NCI-H1105 treated with DMSO at 0.1 percent for 48 hours (cell line): ENCODE measurements at places on chromosomes 16 and 17.
A peak's percentile ranks its signal among the peaks of the same experiment; 100 is the strongest.

- no peak for DNase-seq
Observed at GRCh38 chr17:57011491-57012015, 33.6 kb downstream of the SCPEP1 start.

- no peak for DNase-seq
Observed at GRCh38 chr16:89132194-89133005, 38.7 kb downstream of the ACSF3 start.

- DNase-seq: peak; percentile 41
Observed at GRCh38 chr17:82212331-82213250, at the start of gene CCDC57. TSS of gene CCDC57 (minus strand) at chr17:82212842. CDS start at chr17:82201944, 10,898 bp downstream.

DNA sequence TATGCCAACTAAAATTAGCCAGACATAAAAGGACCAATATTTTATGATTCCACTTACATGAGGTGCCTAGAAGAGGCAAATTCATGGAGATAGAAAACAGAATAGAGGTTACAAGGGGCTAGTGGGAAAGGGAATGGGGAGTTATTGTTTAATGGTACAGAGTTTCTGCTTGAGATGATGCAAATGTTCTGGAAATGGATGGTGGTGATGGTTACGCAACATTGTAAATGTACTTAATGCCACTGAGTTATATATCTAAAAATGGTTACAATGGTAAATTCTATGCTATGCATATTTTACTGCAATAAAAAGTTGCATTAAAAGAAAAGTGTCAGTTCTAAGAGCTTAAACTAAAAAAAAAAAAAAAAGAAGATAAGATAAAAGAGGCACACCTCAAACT, 17.9 kb downstream of the MT1X start:
- no peak for DNase-seq

GRCh38 chr17:30970831-30971567, at the start of gene RNF135:
TSS of gene RNF135 (plus strand) at chr17:30971039. CDS start at chr17:30971074, 35 bp downstream.
- no peak for DNase-seq

DNA sequence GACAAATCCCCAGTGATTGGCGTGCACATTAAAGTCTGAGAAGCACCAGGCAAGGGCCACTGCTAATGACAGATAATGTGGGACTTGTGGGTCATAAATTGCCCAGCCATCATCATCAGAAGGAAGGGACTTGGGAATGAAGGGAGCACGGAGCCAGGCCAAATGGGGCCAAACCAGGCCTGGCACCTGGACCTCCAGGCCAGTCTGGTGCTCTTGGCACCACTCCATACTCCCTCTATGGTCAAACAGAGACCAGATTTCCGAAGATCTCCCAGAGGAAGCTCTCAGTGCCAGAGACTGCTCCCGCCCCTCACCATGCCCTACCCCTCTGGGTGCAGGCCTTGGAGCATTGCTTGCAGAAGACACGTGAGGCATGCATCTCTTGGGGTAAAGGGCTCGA, 142.2 kb downstream of the CCDC182 start:
- no peak for DNase-seq

GRCh38 chr16:19963301-19963700, 78.7 kb upstream of the GPRC5B start:
- peak; percentile 46 for DNase-seq

GRCh38 chr16:21646721-21647561, 5.5 kb downstream of the IGSF6 start:
- no peak for DNase-seq

DNA sequence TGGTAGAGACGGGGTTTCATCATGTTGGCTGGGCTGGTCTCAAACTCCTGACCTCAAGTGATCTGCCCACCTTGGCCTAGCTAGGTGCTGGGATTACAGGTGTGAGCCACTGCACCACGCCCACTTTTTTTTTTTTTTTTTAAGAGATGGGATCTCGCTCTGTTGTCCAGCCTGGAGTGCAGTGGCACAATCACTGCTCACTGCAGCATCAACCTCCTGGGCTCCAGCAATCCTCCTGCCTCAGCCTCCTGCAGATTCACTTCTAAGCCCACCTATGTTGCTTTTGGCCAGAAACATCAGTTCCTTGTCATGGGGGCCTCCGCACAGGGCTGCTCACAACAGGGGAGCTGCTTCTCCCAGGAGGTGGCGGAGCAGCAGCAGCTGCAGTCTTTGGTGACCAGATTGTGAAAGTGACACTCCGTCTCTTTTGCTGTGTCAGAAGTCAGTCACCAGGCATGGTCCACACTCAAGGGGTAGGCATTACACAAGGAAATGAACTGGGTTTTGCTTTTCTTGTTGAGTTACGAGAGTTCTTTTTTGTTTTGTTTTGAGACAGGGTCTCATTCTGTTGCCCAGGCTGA, 4.5 kb upstream of the NME4 start:
- no peak for DNase-seq

- DNase-seq: no peak
Observed at GRCh38 chr16:69273009-69273408, 38.1 kb upstream of the VPS4A start.

- no peak for DNase-seq
Observed at GRCh38 chr17:69677130-69677529, 262.6 kb downstream of the MAP2K6 start.

- DNase-seq: no peak
Observed at GRCh38 chr17:15462976-15463772, 4.2 kb downstream of the CDRT4 start.

DNA sequence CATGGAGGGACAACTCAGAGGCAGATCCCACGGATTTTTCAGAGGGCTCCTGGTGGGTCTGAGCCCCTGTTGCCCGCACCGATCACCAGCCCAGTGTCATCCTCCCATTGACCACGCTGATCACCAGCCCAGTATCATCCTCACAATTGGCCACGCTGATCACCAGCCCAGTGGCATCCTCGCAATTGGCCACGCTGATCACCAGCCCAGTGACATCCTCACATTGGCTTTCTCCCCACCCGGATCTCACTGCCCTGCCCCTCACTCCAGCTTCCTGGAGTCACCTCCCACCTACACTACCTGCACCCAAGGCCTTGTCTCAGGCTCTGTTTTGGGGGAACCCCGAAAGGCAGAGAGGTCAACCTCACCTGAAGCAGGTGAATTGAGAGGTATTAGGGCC, 358.2 kb upstream of the TNRC6C start:
- DNase-seq: no peak

- no peak for DNase-seq
Observed at GRCh38 chr16:72975809-72976437, 72.0 kb downstream of the ZFHX3 start.

GRCh38 chr16:55575496-55575895, 9.0 kb downstream of the CAPNS2 start:
- DNase-seq: no peak

DNA sequence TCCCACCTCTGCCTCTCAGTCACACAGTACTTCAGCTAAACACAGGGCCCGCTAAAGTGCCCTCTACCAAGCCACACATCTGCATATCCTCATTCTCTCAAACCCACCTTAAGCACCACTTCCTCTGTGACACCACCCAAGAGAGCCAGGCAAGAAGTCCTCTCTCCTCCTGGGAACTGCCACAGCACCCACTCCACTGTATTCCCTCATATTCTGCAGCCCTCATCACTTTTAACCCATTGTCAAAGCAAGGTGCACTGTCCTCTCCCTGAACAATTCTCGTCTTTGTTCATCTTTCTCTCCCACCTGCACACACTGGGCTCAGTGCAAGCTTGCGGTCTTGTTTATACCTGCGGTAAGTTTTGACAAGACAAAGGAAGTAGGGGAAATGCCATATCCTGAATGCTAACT, 13.6 kb downstream of the CHD9 start:
- DNase-seq: no peak

- no peak for DNase-seq
Observed at GRCh38 chr17:77915594-77916021, 42.9 kb upstream of the TNRC6C start.

GRCh38 chr17:30590081-30590733, 113.0 kb downstream of the GOSR1 start:
- no peak for DNase-seq

DNA sequence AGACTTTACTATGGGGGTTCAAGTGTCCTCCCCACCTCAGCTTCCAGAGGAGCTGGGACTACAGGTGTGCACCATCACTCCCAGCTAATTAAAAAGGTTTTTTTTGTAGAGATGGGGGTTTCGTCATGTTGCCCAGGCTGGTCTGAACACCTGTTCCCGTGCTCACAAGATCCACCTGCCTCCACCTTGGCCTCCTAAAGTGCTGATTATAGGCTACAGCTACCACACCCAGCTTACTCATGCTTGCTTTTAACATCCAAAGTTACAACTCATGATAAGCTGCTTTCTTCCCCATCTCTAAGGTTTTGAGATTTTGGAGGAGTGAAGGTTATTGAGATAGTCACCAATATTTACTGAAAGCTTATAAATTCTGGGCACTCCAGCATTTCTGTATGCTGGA, 2.6 kb downstream of the NUP88 start:
- DNase-seq: peak; percentile 15

DNA sequence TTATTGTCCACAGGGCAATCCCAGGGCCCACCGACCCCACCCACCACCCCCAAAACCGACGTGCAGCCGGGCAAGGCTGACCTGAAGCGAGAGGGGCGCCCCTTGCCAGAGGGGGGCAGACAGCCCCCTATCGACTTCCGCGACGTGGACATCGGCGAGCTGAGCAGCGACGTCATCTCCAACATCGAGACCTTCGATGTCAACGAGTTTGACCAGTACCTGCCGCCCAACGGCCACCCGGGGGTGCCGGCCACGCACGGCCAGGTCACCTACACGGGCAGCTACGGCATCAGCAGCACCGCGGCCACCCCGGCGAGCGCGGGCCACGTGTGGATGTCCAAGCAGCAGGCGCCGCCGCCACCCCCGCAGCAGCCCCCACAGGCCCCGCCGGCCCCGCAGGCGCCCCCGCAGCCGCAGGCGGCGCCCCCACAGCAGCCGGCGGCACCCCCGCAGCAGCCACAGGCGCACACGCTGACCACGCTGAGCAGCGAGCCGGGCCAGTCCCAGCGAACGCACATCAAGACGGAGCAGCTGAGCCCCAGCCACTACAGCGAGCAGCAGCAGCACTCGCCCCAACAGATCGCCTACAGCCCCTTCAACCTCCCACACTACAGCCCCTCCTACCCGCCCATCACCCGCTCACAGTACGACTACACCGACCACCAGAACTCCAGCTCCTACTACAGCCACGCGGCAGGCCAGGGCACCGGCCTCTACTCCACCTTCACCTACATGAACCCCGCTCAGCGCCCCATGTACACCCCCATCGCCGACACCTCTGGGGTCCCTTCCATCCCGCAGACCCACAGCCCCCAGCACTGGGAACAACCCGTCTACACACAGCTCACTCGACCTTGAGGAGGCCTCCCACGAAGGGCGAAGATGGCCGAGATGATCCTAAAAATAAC, 3.0 kb downstream of the SOX9 start:
- DNase-seq: no peak

GRCh38 chr17:37737971-37738370, 6.9 kb downstream of the HNF1B start:
- DNase-seq: no peak

DNA sequence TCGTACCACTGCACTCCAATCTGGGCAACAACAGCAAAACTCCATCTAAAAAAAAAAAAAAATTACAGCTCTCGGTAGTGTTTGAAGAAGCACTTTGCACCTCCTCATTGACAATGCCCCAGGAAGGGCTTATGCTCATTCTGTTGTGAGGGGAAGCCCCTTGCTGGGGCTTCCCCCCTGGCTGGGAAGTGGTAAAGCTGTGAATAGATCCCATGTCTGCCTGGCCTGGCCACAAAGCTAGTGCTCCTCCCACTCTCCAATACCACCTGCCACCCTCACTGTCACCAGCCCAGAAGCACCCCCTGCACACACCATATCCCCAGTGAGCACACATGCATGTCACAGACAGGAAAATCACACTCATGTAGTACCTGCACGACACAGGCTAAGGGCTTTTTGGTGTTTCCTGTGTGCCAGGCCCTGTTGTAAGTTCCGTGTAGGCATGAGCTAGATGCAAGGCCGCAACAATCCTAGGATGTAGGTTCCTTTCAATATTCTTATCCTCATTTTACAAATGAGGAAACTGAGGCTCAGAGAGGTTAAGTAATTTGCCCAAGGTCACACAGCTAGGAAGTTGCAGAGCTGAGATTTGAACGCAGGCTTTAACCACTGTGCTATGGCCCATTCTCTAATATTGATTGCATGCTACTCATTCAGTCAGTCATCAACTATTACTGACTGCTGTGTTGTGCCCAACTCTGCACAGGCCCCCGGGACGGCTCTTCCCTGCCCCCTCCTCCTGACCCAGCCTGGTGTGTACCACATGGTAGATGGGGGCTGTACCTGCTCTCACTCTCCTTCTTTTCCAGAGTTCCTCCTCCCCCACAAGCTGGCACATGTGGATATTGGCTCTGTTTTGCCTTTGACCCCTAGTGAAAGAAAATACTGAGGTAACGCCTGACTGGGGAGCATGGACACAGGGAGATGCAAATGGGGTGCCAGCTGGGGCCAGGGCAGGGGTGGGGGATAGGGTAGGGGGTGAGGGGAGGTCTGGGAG, 11.9 kb upstream of the COL1A1 start:
- DNase-seq: no peak

DNA sequence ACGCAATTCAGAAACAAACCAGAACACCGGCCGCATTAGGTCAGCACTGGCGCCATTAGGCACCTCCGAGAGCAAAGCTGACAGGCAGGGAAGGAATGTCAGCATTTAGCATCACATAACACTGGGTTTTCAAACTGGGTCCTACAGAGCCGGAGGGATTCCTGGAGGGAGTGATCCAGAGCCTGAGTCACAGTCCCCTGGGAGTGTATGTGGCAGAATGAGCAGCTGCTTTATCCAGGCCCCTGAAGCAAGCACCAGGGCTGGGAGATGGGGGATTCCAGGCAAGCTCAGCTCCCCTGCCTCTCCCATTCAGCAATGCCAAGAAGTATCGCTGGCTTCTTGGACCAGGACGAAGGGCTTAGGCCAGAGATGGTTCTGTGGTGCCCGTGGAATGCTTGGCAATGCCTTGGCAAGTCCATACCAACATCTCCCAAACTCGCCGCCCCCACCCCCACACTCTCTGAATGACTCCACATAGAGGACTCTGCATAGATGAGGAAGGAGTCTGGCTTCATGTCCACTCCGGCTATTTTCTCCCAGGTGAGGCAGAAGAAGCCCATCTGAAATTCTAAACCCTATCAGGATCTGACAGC, 20.4 kb downstream of the GAS7 start:
- DNase-seq: no peak

GRCh38 chr16:27238016-27238587, 30.5 kb downstream of the NSMCE1 start:
- no peak for DNase-seq
